ENCODE measurements at places on chromosomes 6 and 20.
A peak's percentile ranks its signal among the peaks of the same experiment; 100 is the strongest.

GRCh38 chr6:147127587-147127986, 76.6 kb upstream of the STXBP5 start:
- DNase-seq: no peak

- DNase-seq: peak; percentile 97
These were observed 129.9 kb downstream of the HFE start for GRCh38 chr6:26216886-26217713.

GRCh38 chr6:56490993-56491392, 151.7 kb downstream of the DST start:
- DNase-seq: no peak

GRCh38 chr6:16477367-16478149, 239.2 kb downstream of the GMPR start:
- DNase-seq: no peak

- DNase-seq: no peak
These were observed 83.6 kb downstream of the SCAND1 start for GRCh38 chr20:35870541-35871258.

DNA sequence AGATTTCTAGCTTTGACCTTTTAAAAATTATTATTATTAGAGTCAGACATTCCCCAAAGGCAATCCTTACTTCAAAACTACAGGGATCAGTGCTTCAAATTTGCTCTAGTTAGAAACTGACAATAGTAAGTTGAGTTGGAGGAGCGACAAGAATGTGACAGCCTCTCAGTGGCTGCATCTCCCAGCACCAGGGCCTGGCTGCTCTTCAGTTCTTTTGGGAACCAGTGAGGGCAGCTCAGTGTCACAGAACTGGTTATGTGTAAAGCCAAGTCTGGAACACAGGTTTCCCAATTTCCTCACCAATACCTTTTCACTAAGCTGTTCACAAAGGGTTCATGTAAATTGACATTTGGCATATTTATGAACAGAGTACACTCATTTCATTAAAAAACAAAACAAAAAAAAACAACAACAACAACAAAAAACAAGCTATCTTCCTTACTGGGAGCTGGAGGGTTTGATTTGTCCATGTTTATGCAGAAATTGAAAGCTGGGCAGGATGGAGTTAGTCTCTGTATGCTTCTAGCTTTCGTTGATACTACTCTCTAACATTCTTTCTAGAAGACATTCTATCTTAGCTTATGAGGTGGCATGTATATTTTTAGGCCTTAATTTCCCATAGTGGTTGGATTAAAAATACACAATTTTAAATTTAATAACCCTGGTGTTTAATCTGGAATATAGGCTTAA, 95.0 kb downstream of the SAMD5 start:
- DNase-seq: no peak

- no peak for DNase-seq
These were observed 168.7 kb downstream of the CDH4 start for GRCh38 chr20:61420781-61421180.

GRCh38 chr6:159104163-159104925, 59.6 kb upstream of the TAGAP start:
- peak; percentile 83 for DNase-seq

- no peak for DNase-seq
These were observed 17.7 kb upstream of the ITCH start for GRCh38 chr20:34345402-34345736.

DNA sequence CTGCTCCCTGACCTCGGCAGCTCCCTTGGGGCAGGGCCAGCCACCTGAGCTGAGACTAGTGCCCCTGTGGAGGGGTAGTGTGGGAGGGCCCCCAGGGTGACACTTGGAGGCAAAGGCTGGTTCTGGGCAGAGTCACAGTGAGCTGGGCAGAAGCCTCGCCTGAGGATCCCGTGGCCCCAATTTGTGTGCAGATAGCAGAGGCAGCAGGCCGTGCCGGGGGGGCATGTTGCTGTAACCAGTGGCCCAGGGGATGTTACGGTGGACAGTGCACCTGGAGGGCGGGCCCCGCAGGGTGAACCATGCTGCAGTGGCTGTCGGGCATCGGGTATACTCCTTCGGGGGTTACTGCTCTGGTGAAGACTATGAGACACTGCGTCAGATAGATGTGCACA, 2.9 kb downstream of the KLHDC3 start:
- no peak for DNase-seq

DNA sequence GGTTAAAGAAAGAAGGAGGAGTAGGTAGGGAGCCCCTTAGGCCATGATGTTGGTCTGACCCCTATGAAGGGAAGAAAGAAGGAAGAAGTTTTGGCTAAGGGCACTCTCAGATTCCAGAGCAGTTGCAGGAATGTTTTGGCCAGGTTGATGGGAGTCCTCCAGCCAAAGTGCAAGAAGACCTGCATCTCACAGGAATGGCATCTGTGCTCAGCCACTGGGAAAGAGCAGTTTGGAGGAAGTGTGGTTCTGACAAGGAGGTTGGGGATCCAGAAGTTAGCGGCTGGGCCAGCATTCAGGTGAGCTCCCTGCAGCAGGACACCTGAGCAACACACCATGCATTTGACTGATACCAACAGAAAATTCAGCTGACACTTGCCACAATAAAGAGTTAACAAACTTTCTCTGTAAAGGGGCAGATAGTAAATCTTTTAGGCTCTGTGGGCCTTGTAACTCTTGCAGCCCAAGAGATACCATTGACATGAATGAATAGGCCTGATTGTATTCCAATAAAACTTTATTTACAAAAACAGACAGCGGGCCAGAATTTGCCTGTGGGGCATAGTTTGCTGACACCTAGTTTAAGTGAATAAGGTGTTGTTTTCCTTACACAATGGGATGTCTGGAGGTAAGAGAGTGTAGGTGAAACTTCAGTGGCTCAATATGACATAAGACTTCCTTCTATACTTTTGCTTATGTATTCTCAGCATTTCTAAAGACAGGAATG, 71.0 kb downstream of the EDN1 start:
- DNase-seq: no peak

GRCh38 chr6:5979650-5980420, 26.9 kb downstream of the NRN1 start:
- no peak for DNase-seq

DNA sequence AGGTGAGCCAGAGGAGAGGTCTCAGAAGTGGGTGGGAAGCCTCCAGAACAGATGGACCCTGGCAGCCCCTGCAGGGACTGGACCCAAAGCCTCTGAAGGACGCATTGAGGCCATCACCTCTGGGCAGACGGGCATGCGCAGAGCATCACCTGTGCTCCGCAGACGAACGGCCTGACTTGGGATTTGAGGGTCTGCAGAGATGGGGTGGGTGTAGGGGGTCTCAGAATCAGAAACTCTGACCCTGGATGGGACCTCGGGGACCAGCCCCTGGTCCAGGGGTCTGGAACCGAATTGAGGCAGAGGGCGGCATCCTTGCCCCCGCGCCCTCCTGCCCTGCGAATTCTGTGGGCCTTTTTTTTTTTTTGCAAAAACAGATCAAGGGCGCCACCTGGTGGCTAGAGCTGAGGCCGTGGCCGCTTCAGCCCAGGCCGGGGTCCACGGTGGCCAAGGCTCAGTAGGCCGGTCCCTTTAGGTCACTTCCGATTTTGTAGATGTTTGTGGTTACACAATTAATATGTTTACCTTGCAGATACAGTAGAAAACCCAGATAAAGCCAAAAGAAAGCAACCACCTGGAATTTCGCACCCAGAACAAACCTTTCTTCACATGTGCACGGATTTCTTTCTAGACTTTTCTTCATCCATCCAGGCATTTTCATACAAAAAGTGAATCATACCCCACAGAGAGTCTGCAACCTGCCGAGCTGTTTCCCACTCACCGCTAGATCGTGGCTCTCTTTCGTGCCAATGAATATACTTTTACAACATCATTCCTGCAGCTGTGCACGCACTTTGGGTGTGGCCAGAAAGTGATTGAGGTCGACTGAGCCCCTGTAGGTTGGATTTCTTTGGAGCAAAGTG, 25.9 kb downstream of the ZBP1 start:
- DNase-seq: peak; percentile 92

GRCh38 chr6:27159725-27160124, 87.8 kb upstream of the PRSS16 start:
- no peak for DNase-seq

DNA sequence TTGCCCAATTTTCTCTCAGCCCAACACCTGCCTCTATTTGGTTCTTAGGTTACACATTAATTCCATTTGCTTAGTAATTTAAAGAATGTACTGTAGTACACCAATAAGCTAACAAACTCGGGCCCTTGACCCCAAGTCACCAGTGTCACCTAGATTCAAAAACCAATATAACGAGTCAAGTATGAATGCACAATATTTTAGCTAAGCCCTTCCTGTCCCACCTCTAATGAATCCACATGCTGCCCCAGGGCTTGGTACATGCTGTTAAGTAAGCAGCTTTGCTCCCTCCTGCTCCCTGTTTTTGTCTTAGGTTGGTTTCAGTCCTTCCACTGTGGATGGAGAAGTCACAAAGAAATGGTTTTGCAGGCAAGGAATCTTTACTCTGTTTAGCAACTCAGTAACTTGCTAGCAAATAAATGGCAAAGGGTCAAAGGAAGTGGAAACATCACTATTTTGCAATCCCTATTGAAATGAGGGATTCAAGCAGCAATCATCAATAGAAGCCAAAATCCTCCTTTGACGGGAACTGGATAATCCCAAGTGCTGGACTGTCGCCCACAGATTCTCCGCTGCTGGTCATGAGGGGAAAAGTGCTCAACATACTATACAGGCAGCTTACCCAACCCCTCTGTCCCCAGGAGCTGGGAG, 5.0 kb upstream of the MPC1 start:
- no peak for DNase-seq

GRCh38 chr6:5102267-5102970, 17.3 kb downstream of the PPP1R3G start:
- DNase-seq: no peak

- DNase-seq: no peak
These were observed 2.9 kb downstream of the MPC1 start for GRCh38 chr6:166379800-166380199.

GRCh38 chr6:33021917-33022316, 12.5 kb upstream of the HLA-DOA start:
- DNase-seq: no peak

DNA sequence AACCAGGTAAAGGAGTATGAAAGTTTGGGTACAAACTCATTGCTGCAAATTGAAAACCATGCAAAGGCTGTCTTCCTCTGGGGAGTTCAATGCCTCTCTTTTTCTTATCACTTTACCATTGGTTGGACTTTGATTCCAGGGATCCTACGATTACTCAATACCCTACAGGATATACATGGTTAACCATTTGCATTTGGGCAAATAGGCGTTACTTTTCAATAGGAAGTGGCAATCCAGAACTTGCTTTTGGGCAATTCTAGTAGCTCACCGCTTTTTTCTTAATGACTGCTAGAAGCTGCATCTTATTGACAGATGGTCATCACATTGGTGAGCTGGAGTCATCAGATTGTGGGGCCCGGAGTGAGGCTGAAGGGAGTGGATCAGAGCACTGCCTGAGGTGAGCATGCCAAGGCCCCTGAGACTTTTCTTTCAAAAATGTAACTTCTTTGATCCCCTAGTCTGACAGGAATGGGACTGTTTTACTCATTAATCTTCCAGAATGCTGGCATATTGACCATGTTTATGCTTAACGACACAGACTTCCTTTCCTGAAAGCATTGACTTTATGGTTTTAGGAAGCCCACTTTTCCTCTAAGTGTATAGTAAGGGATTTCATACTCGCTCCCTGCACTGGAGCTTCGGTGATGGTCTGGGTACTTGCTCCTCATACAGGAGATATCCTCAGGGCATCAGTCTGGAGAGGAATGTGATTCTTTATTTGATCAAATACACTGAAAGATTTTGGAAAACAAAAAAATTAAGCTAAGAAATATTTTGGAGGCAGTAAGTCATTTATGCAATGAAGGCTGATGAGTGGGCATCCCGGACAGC, at the start of gene CCR6:
Gene CCR6 (plus strand): TSS at position 270 of the 831 bp plus-strand sequence. CDS start 13,039 bp downstream, outside the sequence.
- DNase-seq: no peak

DNA sequence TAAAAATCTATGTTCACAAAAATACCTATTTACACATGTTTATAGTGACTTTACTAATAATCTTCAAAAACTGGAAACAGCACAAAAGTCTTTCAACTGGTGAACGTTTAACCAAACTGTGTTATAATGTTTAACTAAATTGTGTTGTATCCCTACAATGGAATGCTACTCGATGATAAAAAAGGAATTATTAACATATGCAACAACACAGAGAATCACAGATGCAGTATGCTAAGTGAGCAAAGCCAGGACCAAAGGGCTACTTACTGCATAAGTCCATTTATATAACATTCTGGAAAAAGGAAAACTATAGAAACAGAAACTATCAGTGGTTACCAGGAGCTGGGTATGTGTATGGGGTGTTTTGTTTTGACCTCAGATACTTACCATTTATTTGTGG, 602.2 kb upstream of the BTBD3 start:
- no peak for DNase-seq

DNA sequence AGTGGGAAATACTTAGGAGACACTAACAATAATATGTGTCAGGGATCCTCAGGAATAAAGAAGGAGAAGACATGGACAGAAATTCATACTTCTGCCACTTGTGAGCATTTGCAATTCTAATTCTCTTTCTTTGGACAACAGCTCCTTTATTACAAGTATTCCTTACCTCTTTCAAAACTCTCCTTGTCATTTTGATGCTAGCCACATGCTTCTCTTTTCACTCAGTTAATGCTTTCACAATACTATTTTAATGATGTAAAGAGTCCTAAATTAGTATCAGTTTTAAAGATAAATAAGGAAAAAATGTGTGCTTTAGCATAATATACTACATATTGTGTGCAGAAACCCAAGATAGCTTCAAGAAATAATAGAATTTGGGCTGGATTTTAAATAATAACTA, 62.5 kb downstream of the AHI1 start:
- no peak for DNase-seq

DNA sequence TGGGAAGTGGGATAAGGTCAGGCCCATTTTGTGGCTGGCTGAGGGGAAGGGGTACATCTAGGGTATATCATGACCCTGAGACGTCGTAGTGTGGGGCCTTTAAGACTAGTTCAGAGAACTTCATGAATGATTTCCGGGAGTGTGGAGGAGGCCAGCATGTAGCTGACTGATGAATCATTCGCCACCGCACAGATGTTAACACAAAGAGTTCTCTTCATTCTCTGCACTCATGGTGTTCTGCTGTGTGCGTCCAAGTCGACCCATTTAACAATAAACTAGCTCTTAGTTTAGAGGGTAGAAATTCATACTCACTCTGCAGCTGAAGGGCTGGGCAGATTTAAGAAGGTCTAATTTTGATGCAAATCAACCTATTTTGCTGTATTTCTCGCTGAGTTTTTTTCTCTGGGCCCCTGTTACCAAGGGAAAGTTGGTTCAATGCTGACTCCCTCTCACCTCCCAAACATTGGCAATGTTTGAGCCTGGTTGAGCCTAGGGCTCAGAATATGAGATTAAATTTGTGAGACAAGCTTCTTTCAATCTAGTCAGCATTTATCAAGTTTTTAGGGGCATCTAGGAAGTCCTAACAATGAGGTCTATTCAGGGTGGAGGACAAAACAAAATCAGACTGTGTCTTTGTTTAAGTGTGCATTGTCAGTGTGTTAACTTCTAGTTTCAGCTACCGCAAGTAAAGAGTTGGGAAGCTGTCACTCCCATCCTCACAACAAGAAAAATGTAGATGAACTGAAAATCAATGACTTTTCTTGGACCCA, 106.8 kb upstream of the CBLN4 start:
- no peak for DNase-seq

- DNase-seq: no peak
These were observed 303.4 kb upstream of the EXOC2 start for GRCh38 chr6:996271-996852.
